Suppressor macrophage treated with lipopolysaccharide for 4 hours (primary cell): ENCODE measurements at places on chromosomes 3 and 15.
A peak's percentile ranks its signal among the peaks of the same experiment; 100 is the strongest.

- DNase-seq = no peak
Measured at GRCh38 chr15:35195031-35195430, 109.9 kb upstream of the NANOGP8 start.

DNA sequence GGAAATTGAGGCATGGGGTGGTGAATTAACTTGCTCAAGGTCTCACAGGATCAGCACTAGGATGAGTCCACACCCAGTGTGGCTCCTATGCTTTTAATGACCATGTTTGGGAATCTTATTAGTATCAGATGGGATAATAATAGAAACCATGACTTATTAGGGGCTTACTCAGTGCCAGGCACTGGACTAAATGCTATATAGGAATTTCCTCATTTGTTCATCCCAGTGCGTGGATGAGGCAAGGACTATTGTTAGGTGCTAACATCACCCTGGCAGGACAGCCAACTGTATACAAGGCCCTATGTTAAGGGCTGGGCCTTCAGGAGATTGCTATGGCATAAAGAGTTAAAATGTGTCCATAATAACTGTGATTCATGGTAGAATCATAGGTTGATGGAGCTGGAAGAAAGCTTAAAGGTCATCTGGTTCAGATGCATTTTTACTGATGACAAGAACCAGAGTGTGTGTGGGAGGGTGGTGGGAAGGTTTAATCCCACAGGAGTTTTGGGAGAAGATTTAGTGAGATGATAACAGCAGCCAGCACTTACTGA lies 4.7 kb upstream of the FEM1B start:
- peak; percentile 90 for DNase-seq

DNA sequence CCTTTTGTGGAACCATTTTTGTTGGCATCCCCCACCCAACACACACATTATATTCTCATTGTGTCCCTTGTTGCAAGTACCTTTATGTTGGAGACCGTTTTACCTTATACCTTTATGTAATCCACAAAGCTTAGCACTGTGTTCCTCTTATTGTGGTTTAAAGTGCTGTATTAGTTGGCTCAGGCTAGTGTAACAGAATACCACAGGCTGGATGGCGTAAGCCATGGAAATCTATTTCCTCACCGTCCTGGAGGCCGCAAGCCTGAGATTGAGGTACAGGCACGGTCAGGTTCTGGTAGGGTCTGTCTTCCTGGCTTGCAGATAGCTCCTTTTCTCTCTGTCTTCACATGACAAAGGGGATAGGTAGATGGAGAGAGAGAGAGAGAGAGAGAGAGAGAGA lies 302.8 kb downstream of the ROBO2 start:
- no peak for DNase-seq

DNA sequence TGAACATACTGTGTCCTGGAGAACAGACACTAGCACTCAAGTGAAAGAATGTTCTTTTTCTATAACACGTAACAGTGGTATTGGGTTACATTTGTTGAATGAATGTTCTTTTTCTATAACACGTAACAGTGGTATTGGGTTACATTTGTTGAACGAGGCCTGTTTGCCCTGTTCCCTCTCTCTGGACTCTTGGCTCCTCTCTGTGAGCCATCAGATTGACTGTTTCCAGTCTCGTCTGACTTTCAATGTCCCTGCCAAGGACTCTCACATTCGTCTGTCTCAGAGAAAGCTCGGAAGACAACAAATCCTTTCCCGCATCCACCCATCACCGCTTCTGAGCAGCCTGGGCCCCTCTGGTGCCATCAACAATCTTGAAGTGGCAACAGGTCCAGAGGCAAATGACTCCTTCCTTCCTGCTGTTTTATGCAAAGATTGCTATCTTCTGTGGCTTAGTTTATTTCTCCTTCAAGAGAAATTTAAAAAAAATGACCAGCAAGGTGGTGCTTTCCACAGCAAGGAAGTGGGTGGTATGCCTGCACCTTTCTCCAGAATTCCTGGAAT lies 8.0 kb downstream of the TMEM45A start:
- DNase-seq = no peak

DNA sequence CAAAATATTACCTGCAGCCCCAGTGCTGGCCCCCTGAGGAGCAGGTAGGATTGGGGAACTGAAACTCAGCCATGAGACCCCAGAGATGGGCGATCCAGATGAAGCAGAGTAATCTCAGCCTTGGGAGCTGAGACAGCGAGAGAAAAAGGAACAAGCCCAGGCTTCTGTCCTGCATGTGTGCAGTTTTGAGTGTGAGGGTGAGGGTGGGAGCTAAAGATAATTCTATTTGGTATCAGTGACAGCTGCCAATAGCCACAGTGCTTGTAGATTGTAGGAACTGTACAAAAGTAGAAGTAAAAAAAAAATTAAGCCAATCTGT lies 5.9 kb downstream of the ATP8B4 start:
- DNase-seq = no peak

- no peak for DNase-seq
Measured at GRCh38 chr15:47265686-47266085, 451.6 kb upstream of the SEMA6D start.

DNA sequence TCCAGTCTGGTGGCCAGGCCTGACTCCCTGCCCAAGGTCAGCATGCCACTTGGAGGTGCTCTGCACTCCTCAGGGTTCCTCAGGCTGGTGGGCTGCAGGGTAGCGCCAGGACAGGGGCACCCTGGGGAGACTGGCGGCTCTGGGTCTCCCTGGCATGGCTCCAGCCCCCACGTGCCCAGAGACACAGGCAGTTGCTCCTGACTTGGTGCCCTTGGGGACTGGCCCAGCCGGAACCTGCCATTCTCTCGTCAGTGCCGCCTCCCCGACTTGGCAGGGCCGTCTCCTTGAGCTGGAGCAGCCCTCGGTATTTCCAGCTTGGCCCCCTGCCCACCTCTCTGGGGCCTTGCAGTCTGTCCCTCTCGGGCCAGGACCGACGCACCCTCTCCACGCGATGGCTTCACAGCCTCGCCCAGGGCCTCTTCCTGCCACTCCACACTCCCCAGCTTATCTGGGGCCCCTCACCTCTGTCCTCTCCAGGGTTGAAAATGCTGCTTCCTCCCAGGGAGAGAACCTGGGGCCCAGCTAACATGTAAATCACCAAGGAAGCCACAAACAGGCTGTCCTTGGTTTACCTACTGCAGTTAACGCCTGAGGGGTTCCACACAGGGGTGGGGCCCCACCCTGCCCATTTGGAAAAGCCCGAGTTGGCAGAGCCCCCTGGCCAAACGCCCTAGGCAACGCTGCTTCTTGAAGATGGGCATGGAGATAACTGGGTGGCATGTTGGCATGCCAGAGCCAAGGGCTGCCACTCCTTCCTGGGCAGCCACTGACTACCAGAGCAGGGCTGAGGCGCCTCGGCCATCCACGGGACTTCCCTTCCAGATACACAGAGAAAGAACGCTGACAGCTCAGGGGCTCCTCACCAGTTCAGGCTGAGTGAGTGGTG lies 61.4 kb downstream of the SMAD6 start:
- no peak for DNase-seq

DNA sequence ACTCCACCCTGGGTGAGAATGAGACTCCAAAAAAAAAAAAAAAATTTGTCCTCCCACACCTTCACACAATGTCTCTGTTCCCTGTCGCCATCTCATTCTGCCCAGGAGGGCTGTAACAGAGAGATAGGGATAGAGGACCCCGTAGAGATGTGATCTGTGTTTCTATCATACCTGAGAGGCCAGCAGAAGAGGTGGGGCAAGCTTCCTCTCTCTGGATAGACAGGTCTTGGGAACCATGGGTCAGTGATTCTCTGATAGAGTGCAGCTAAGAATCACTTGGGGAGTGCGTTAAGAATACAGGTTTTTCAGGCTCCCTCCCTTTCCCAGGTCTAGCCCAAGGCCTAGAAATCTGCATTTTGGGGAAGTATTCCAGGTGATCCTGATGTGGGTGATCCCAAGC lies 8.3 kb downstream of the CA12 start:
- no peak for DNase-seq

GRCh38 chr3:37712421-37712820 lies 149.3 kb upstream of the CTDSPL start:
- no peak for DNase-seq

DNA sequence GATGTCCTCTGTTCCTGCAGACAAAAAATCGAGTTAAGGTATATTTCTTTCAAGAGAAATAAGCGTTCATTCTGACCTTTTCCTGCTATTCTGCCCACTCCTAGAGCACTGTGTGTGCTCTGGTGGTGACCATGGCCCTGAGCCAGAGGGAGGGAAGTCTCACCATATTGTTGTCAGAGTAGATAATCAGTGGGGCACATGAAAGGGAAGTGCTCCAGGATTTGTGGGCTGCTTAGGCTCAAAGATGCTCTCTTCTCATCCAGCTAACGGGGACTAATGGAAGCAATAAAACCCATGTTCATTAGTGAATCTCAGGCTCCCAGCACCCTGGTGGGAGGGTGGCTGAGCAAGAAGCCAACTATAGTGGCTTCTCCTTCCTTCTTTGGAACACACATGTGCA lies 70.7 kb upstream of the EOMES start:
- DNase-seq = no peak

- DNase-seq = no peak
Measured at GRCh38 chr15:61172325-61172724, 56.8 kb downstream of the RORA start.

DNA sequence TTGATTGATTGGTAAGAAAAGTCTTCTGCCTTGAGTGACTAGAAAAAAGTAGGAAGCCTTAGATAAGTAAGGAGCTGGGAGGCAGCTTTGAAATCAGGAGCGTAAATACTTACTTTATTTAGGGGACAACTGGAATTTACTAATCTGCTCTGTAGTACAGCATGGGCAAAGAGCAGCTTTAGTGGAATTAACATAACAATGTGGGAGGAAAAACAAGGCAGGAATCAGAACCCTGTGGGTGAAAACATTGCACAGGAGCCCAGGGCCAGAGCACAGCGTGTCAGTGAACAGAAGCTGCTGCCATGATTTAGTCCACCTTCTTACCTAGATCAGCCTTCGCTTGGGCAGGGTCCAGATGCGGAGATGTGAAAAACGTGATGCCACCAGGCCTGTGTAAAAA lies 14.6 kb downstream of the FMN1 start:
- no peak for DNase-seq

DNA sequence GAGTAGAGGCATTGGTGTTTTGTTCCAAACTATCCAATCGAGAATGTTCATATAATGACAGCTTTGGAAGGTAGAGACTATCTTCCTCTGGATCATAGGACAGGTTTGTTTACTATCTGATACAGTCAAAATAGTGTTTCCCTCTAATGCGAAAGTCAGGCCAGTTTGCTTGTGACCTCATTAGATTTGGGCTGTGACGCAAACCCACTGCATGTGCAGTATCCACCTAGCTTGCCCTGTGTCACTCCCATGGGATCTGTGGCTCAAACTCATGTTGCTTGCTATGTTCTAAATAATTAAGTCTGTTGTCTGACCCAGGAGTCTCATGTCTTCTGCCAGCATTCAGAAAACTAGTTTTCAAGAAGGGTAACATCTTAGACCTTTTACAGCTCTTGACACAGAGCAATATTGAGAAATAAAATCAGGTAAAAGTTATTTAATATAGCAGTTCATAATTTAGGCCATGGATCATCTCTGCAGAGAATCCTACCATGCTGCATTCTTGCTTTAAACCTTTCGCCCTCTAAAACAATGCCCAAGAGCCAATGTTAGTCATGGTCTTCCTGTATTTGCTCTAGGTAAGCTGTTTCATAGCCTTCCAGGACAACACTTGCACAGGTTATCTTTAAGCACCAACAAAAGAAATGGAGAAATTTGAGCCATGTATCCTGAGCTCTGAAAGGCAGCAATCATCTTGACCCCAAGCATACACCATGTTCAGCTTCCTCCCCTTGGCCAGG lies 26.4 kb downstream of the NIT2 start:
- DNase-seq = no peak

GRCh38 chr3:197125636-197126035 lies 96.0 kb upstream of the MELTF start:
- peak; percentile 39 for DNase-seq

DNA sequence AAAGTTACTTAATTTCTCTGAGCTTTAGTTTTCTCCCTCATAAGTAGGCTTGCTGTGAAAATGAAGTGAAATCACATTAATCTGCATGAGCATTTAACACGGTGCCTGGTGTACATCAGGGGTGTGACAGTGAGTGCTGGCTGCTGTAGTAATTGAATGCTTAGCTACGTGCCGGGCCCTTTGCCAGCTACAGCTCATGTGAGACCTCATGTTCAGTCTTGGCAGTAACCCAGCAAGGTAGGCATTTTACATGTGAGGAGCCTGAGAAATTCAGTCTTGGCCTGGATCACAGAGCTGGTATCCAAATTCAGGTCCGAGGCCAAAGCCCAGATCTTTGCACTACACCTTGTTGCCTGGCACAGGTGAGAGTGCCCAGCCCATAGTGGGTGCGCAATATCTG lies 9.1 kb downstream of the GHRL start:
- DNase-seq = no peak

DNA sequence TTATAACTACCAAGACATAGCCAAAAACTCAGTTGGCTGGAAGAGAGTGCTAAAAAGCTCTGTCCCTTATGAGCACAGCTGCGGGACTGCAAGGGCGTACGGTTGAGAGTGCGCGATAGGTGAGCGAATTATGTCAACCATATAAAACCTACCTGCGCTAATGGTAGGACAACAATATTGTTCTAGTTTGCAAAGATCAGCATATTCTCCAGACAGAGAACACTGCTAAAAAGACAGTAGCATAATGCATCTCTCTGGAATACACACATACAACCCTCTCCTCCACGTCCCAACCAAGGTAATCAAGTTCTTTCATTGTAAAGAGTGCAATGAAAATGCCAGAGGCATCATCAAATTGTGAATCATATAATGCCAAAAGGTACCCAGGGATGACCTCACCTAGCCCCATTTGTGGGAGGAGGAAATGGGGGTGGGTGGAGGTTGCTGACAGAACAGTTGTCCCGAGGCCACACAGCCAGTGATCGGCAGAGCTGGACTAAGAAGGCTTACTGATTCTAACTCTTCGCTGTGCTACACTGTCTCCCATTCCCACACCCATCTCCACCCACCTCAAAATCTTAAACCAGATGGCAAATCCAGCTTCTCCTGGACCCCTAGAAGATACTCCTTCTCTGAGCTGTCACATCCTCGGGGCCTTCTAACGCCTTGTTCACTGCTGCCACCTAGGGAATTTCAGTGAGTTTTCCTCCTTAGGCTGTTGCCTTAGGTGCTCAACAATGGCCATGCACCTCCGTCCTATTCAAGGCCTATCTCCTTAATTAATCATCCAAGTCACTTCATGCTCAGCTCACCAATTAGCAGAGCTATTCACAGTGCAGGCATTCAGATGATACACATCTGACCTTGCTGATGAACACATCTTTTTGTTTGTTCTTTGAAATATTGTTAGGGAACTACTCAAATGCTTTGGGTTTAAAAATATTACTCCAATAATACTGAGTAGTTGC lies 60.7 kb downstream of the RPL22L1 start:
- no peak for DNase-seq

- no peak for DNase-seq
Measured at GRCh38 chr15:58571491-58571890, 139.7 kb downstream of the LIPC start.

- no peak for DNase-seq
Measured at GRCh38 chr3:8884630-8885290, 78.5 kb downstream of the RAD18 start.
